ENCODE measurements at places on chromosomes 2 and 18. TPM values are rescaled to one million over a fixed set of nuclear protein-coding genes. Genes with fewer than 3 reads are reported as not detected.

The EFR3B gene
- 0.76 TPM for total RNA-seq

- H3K27ac ChIP-seq, result no peak overlapping the region
- H3K4me3 ChIP-seq, result no peak overlapping the region
- H3K27me3 ChIP-seq, result peaks cover 3% of the 10 kb centered on the region
These were observed 262.8 kb upstream of the PARD3B start for GRCh38 chr2:204282525-204282924.

DNA sequence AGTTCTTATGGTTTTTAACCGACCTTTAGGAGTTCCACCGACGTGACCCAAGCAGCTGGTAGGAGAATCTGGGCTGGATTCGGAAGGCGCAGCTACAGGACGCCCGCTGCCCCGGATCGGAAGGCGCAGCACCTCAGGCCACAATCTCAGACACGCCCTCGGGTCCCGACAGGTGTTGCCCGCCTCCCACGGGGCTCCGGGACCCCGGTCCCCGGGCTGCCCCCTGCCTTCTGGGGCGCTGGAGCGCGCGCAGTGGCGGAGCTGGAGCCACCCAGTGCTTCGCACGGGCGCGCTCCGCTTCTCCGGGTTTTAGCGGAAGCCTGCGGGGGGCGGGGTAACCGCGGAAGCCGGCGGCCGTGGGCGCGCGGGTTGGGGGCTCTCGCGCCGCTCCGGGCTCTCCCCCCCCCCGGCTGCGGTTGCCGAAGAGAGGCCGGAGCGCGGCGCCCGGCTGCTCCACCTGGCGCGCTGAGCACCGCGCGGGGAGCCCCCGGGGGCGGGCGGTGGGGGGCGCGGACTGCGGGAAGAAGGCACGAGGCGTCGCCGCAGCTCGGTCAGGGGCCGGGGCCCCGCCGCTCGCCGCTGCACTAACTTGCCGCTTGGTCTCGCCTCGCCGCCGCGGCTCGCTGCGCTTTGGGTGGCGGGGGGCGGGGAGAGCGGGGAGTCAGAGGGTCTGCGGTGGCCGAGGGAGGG, 718.8 kb downstream of the DPP10 start:
- H3K4me1 ChIP-seq, result no peaks in the 10 kb centered on the region
- no peaks in the 10 kb centered on the region for H3K36me3 ChIP-seq
- H3K4me3 ChIP-seq, result no peak overlapping the region
- H3K27me3 ChIP-seq, result peaks cover 23% of the 10 kb centered on the region

DNA sequence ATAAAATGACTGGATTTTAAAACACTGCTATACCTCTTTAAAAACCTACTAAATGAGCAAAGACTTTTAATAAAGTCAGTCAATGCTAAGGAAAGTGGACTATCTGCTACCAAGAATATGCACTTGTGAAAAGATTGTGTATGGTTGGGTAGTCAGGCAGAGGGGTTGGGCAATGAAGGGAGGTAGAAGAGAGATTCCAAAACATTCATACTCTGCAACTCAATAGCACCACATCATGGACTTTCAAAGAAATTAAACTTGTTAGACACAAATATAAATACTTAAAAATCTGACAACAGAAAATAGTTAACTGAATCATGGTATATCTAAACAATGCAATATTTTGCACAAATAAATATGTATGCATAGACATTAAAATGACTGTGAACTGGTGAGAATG, 139.9 kb upstream of the MAPRE2 start:
- no peaks in the 10 kb centered on the region for H3K4me1 ChIP-seq
- no peak overlapping the region for H3K4me3 ChIP-seq
- peak; percentile 24 for DNase-seq
- H3K27ac ChIP-seq, result no peak overlapping the region
- no peaks in the 10 kb centered on the region for H3K36me3 ChIP-seq

DNA sequence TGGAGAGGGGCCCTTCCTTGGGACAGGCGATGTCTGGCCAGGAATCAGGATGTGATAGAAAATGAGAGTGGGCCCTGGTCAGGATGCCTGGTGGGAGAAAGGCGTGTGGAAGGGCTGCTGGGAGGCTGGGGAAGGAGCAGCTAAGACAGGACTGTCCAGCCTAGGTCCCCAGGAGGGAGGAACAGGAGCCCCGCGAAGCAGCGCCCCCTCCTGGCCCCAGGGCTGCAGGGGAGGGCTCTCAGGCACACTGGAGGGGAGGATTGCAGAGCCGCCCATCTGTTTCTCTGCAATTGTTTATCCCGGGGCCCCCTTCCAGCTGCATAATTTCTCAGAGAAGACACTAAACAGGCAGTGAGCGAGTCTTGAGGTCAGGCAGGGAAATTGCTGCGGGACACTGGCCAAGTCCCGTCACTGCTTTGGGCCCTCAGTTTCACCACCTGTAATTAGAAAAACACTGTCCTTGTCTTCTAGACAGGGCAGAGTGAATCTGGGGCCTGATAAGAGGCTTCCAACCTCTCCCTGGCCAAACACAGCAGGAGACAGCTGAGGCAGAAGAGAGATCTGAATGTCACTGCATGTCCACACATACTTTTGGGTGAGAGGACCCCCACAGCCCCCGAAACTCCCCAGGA, 3.9 kb upstream of the NPPC start:
- H3K27ac ChIP-seq, result no peak overlapping the region
- no peak overlapping the region for H3K4me3 ChIP-seq
- no peaks in the 10 kb centered on the region for H3K4me1 ChIP-seq
- no peaks in the 10 kb centered on the region for H3K36me3 ChIP-seq
- no peak for DNase-seq
- peaks cover 34% of the 10 kb centered on the region for H3K27me3 ChIP-seq
